ENCODE measurements at places on chromosomes 3 and 15.

- no peak for DNase-seq
Observed at GRCh38 chr15:60237446-60237845, 160.3 kb downstream of the ANXA2 start.

DNA sequence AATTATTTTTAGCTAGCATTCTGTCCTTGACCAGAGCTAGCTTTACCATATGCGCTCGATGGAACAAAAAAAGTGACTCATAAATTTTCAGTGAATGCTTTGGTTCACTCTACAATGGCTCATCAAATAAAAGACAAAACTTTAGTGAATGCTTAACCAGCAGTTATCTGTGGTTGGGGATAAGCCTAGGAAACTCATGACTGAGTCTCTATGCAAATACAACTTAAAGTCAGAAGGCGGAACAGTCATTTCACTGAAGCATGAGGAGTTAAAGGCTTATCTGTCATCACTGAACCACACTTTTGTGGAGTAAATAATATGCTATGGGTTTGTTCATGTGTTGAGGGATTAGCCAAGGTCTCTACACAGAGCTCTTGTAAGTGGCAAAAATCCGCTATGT lies 308.4 kb downstream of the SQOR start:
- DNase-seq, result no peak

DNA sequence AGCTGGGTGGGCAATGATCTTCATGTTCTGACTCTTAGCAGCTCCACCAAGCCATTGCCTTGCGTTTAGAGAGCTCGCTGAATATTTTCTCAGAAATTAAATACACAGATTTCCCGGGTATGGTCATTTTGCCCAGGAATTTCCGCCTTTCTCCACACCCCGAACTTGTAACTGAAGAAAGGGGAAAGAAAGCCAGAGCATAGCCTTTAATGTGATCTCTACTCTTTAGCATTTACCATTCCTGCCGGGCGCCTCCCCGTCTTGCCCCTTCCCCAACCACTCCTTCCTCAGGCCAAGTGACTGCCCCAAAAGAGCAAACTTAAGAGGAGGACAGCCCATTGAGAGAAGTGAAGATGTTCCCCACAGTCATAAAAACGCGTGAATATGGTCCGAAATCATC lies 53.1 kb downstream of the LMCD1 start:
- DNase-seq, result no peak

DNA sequence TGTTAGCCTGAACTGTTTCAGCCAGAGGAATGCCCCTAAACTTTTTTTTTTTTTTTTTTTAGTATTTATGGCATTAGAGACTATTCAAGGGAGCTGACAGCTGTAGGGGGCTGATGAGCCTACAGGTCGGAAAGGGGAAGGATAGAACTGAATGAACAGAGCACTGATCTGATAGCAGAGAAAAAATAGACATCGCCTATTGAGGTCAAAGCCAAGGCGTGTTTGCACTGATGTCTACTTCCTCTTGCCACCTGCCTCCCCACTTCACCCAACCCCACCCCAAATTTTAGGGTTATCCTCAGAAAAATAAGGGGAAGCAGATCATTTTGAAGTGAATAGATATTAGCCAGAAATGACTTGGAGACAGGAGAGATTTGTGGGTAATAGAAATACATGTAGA lies 3.0 kb upstream of the ZMAT3 start:
- DNase-seq, result no peak

- no peak for DNase-seq
Observed at GRCh38 chr3:159548675-159549335, 439.8 kb upstream of the IL12A start.

Data from stimulated activated CD8-positive, alpha-beta memory T cell treated with anti-CD3 and anti-CD28 coated beads, Interleukin-4, amount 100 ng/mL, for 4 hours (primary cell).